ENCODE measurements at places on chromosomes 7 and 10.

GRCh38 chr7:70072220-70072619, 473.9 kb downstream of the AUTS2 start:
- peak; percentile 74 for DNase-seq

DNA sequence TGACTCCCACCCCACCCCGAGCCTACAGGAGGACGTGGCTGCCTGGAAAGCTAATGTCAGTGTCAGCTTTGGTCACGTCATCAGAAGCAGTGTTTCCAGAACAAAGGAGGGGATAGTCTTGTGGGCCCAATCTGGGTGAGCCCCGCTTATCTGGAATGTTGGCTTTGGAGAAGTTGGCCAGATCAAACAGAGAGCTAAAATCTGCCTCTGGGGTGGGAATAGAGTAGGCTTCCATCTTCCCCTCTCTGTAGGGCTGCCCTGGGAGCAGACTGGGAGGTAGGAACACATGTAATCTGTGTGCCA, 32.5 kb downstream of the SRRM3 start:
- no peak for DNase-seq

- no peak for DNase-seq
These were observed 99.0 kb upstream of the PHF14 start for GRCh38 chr7:10874666-10875065.

GRCh38 chr10:133476641-133476990, 22.9 kb downstream of the SCART1 start:
- no peak for DNase-seq

GRCh38 chr7:1255080-1255816, 22.6 kb downstream of the UNCX start:
- peak; percentile 19 for DNase-seq

All from NCI-H1417 (cell line).